ENCODE measurements at places on chromosomes 11 and 22. TPM values are rescaled to one million over a fixed set of nuclear protein-coding genes. Genes with fewer than 3 reads are reported as not detected.

Gene RIC3
- 19.9 TPM for total RNA-seq

Gene MAP6
- total RNA-seq = 43.8 TPM

Gene REXO2
- total RNA-seq = 95.1 TPM

Gene GAL3ST1
- total RNA-seq = 3.2 TPM

Gene TTC28
- 36.9 TPM for total RNA-seq

Gene OR6A2
- not detected for total RNA-seq

Gene FREY1
- 0.65 TPM for total RNA-seq

Gene TRIM51
- not detected for total RNA-seq

Gene SLC25A18
- 1.5 TPM for total RNA-seq

Gene MRGPRF
- total RNA-seq = 206 TPM

Gene HPX
- total RNA-seq = 1.2 TPM

Gene P4HA3
- 0.99 TPM for total RNA-seq

Gene OR6Q1
- not detected for total RNA-seq

DNA sequence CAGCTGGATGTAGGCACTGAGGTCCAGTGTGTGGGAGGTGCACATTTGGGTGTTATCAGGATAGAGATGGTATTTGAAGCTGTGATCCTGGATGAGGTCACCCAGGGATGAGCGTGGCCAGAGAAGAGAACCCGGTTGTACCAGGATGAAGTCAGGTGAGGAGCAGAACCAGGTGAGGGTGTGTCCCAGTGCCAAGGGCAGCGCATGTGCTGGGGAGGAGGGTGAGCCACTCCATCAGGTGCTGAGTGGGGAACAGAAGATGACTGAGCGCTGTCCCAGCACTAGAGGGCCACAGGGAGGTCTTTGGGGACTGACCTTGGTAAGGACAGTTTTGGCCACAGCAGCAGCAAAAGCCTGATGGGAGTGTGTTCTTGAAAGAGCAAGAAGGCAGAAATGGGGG, 2.7 kb downstream of the ARL2 start:
- peaks cover 31% of the 10 kb centered on the region for H3K4me1 ChIP-seq
- H3K27ac ChIP-seq = no peak overlapping the region
- DNase-seq = no peak

- peaks cover 64% of the 10 kb centered on the region for H3K36me3 ChIP-seq
- no peak overlapping the region for H3K27ac ChIP-seq
- no peaks in the 10 kb centered on the region for H3K27me3 ChIP-seq
- H3K4me1 ChIP-seq = peaks cover 2% of the 10 kb centered on the region
- H3K4me3 ChIP-seq = no peak overlapping the region
- no peak for DNase-seq
Observed at GRCh38 chr11:47239852-47240251, 8.8 kb downstream of the ACP2 start.

GRCh38 chr11:18785411-18785810, 6.2 kb downstream of the PTPN5 start:
- no peak overlapping the region for H3K4me3 ChIP-seq
- no peaks in the 10 kb centered on the region for H3K27me3 ChIP-seq
- H3K4me1 ChIP-seq = no peaks in the 10 kb centered on the region
- no peaks in the 10 kb centered on the region for H3K36me3 ChIP-seq
- DNase-seq = no peak

DNA sequence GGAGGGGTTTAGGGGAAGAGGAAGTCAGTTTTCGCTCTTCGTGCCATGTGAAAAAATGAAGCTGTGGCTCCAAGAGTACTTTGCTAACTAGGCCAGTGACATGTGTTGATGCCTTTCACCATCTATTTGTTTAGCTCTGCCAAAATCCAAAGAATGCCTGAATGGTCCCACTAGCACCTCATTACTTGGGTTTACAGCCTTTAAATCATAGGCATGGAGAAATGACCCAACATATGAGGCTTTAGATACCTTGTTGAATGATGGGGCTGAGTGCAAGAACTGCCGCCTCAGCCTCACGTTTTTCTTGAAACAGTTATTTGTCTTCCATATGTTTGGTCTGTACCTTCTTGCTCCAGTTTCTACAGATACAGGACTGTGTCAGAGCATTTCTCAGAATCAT, 8.3 kb downstream of the RBM4 start:
- H3K4me3 ChIP-seq = no peak overlapping the region
- H3K27me3 ChIP-seq = no peaks in the 10 kb centered on the region
- peak overlapping the region; percentile 47 for H3K27ac ChIP-seq

GRCh38 chr22:37406441-37407235, 20.6 kb downstream of the ELFN2 start:
- no peaks in the 10 kb centered on the region for H3K27me3 ChIP-seq
- DNase-seq = no peak
- no peak overlapping the region for H3K27ac ChIP-seq

DNA sequence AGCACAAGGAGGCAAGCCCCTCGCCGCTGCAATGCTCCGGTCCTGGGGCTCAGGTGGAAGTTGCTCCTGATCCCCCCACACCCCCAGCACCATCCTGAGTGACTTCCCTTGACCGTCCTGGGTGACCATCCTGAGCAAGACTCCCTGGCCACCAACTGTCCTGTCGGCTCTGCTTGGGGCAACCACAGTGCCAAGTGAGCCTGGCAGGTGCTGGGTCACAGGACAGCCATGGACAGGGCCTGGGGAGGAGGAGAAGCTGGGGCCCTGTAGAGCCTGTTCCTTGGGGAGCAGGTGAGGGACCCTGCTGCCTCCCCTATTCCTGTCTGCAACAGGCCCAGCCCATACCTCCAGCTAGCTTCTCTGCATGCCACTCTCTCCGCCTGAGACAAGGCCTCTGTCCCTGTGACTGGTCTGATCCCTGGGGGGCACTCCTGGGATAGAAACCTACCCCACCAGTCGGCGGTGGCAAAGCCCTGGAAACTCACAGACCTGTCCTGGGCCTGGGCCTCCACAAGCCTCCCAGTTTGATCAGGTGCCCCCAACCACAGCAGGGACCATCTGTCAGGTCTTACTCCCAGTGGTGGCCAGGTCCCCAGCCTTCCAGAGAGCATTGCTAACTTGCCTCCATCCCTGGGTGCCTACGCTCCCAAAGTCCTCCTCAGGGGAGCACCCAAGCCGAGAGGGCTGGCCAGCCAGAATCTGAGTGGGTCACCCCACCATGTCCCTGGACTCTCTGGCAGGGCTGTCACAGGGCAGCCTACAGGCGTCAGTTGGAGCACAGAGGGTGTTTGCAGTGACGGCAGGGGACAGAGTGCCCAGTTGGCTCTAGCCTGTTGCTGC, 68.7 kb upstream of the WNT7B start:
- H3K27me3 ChIP-seq = no peaks in the 10 kb centered on the region
- no peak for DNase-seq
- H3K4me1 ChIP-seq = peaks cover 65% of the 10 kb centered on the region
- no peaks in the 10 kb centered on the region for H3K36me3 ChIP-seq

DNA sequence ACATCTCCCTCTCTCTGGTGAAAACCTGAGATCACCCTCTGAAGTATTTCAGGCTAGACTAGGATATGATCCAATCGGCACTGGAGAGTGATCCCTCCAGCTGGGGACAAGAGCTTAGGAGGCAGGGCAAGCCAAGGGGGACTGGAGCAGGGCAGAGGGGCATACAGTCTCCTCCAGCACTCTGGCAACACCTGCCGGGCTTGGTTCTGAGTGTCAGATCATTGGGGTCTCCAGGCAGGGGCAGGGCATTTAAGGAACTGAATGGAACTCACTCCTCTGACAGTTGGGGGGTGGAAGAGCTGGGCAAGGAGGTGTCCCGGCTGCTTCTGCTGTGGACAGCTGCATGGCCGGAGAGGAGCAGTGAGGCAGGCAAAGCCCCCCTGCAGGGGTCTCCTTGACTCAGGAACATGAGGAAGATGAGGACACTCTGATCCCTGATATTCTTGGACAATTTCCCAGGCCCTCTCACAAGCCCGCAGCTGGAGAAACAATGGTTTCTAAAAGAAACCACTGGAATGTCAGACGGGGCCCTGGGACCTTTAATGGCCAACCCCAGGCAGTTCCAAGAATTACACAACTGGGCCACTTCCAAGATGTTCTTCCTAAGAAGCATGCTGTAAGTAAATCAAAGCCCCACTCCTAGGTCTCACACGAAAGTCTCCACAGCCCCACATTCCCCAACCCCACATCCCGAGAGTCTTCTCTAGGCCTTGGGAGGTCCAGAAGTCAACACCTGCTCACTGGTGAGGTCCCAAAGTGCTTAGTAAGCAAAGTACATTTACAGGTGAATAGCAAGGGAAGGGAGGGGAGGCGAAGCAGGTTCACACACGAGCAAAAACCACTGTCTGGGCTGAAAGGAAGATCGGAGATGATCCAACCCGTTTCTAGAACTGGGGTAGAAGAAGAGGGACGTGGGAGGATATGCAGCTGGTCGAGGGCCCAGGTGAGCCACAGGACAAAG, 1.2 kb upstream of the CCDC86 start:
- H3K27me3 ChIP-seq = no peaks in the 10 kb centered on the region
- no peaks in the 10 kb centered on the region for H3K36me3 ChIP-seq
- H3K27ac ChIP-seq = peak overlapping the region; percentile 76
- H3K4me3 ChIP-seq = peak overlapping the region; percentile 68
- DNase-seq = no peak
- peaks cover 54% of the 10 kb centered on the region for H3K4me1 ChIP-seq

- no peak for DNase-seq
- no peaks in the 10 kb centered on the region for H3K27me3 ChIP-seq
- H3K4me1 ChIP-seq = no peaks in the 10 kb centered on the region
- no peak overlapping the region for H3K27ac ChIP-seq
- H3K36me3 ChIP-seq = no peaks in the 10 kb centered on the region
Observed at GRCh38 chr11:124481365-124482323, 36.1 kb upstream of the OR8B8 start.

GRCh38 chr22:25393121-25393805, 171.2 kb upstream of the GRK3 start:
- H3K36me3 ChIP-seq = no peaks in the 10 kb centered on the region
- H3K27me3 ChIP-seq = no peaks in the 10 kb centered on the region
- DNase-seq = no peak
- H3K4me1 ChIP-seq = peaks cover 49% of the 10 kb centered on the region
- no peak overlapping the region for H3K4me3 ChIP-seq

GRCh38 chr11:64241491-64242374, 838 bp downstream of the FKBP2 start:
- no peak for DNase-seq
- peak overlapping the region; percentile 98 for H3K4me3 ChIP-seq
- H3K4me1 ChIP-seq = peaks cover 54% of the 10 kb centered on the region
- H3K36me3 ChIP-seq = peaks cover 45% of the 10 kb centered on the region

DNA sequence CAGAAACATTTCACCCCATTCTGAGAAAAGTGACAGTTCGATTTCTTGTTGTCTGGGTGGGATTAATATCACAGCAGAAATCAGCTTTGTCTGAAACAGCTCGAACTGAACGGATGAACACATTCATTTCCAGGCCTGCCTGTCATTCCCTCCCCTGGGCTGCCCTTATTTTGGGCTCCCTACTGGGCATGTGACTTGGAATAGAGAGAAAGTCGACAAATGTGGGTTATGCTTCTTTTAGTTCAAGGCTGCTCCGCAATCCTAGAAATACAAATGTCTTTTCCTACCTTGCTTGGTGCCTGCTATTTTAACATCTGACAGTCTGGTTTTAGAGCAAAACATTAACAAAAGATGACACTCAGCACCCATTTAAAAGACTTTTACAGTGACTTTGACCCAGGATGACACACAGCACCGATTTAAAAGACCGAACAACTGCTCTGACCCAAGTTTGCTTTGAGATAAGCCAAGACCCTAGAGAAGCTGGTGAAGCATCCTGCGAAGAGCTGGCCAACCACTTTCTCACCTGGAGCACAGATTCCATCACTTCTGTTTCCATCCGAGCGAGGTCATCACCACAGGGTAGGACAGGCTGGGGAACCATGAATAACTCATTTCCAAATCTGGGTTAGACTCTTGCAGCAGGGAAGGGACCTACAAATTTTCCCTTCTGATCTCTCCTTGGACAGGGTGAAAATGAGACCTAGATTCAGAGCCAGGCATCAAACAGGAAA, 13.1 kb downstream of the CLMP start:
- DNase-seq = no peak
- H3K27me3 ChIP-seq = no peaks in the 10 kb centered on the region
- H3K36me3 ChIP-seq = no peaks in the 10 kb centered on the region
- peaks cover 100% of the 10 kb centered on the region for H3K4me1 ChIP-seq
- no peak overlapping the region for H3K4me3 ChIP-seq

DNA sequence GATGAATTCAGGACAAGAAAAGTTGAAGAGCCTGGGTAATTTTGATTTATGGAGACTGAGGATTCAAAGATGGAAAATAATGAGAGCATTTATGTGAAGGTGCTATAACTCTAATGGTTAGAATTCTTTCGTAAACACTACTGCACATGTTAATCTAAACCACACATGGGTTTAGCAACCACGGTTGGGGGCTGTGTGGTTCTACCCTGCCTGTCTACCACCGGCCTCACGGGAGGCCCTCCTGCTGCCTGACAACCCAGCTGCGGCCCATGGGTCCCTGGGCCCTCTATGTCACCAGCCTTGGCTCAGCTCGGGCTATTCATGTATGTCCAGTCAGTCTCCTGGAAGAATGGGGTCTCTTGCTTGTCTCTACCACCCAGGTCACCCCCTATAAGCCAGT, 68.5 kb upstream of the ARFGAP3 start:
- H3K4me1 ChIP-seq = peaks cover 92% of the 10 kb centered on the region
- no peaks in the 10 kb centered on the region for H3K36me3 ChIP-seq
- DNase-seq = no peak
- H3K4me3 ChIP-seq = no peak overlapping the region
- peak overlapping the region; percentile 94 for H3K27ac ChIP-seq
- no peaks in the 10 kb centered on the region for H3K27me3 ChIP-seq

DNA sequence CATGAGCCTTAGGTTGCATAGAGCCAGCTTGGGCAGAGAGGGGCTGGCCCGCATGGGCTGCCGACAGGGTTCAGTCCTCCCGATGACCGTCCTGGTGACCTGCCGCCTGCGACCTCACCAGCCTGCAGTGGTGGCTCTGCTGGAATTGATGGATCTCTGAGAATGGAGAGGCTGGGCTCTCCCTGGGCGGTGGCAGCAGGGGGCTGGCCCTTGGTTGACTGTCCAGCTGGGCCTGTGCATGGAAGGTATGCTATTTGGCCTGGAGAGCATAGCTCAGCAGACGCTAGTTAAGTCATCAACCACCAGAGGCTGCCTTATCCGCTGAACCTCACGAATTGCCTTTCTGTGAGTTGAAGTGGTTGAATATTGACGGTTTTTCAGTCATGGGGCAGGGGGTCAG, 19.7 kb downstream of the GRAMD4 start:
- H3K4me3 ChIP-seq = no peak overlapping the region
- no peaks in the 10 kb centered on the region for H3K27me3 ChIP-seq
- H3K36me3 ChIP-seq = no peaks in the 10 kb centered on the region
- no peak for DNase-seq
- no peak overlapping the region for H3K27ac ChIP-seq

DNA sequence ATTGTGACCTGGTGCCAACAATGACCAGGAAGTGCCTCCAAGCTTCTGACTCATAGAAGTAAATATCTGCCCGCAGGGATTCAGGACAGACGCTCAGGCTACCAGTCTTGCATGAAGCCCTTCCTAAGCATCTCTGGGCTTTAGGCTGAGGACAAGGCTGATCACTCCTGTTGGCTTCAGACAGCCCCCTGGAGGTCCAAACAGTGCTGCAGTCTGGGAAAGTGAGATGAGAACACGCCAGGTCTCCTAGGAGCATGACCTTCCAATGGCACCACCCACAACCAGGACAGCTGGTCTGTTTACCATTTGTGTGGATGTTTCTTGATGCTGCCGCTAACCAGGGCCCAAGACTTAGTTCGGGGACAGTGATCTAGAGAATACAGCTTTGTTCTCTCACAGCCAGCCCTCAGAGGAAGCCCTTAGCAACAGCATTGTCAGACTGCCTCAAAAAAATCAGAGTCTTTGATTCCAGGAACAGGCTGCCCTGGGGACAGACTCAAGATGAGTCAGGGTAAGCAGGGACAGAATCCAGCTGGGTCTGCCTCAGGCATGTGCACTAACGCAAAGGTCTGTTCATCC, 111.2 kb downstream of the ZNF280B start:
- H3K4me1 ChIP-seq = no peaks in the 10 kb centered on the region
- no peak overlapping the region for H3K4me3 ChIP-seq
- H3K36me3 ChIP-seq = no peaks in the 10 kb centered on the region
- DNase-seq = peak; percentile 91
- no peaks in the 10 kb centered on the region for H3K27me3 ChIP-seq
- H3K27ac ChIP-seq = peak overlapping the region; percentile 50

Measured in esophagus muscularis mucosa (tissue), 4 donors.